Hematopoietic multipotent progenitor cell treated with erythropoietin and hydrocortisone succinate and interleukin-3 and kit ligand, for 4 days (in vitro differentiated cells): ENCODE measurements at places on chromosomes 2 and 18.
A peak's percentile ranks its signal among the peaks of the same experiment; 100 is the strongest.

GRCh38 chr2:128447538-128447995 lies 128.9 kb upstream of the HS6ST1 start:
- no peak for DNase-seq

DNA sequence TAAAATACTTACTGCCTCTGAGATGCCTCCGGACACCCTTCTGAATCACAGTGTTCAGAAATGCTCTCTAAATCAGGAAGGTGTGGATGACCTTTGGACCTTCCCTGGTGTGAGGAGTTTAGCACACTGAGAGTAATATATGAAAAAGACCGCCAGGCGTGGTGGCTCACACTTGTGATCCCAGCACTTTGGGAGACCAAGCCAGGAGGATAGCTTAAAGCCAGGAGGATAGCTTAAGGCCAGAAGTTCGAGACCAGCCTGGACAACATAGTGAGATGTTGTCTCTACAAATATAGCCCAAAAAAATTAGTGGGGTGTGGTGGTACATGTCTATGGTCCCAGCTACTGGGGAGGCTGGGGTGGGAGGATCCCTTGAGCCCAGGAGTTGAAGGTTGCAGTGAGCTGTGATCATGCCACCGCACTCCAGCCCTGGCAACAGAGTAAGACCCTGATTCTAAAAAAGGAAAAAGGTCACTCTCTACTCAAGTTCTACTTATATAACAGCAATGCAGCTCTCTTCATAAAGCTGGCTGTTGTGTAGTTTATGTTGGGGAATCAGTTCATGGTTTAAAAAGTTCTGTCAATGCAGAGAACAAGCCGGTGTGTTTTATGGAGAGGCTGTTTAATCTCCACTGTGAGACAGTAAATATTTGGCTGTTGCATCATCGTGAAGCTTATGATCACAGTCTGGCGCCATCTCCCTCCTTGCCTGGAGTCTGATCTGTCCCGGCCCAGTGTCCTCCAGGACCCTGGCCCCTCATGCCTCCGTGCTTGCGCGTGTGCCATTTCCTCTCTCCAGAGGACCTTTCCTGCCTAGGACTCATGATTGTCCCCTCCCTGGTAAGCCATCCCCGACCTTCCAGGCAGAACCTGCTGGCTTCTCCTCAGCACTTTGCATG lies 184.5 kb downstream of the FAM210A start:
- no peak for DNase-seq

GRCh38 chr2:11312770-11313471 lies 31.5 kb downstream of the ROCK2 start:
- no peak for DNase-seq

DNA sequence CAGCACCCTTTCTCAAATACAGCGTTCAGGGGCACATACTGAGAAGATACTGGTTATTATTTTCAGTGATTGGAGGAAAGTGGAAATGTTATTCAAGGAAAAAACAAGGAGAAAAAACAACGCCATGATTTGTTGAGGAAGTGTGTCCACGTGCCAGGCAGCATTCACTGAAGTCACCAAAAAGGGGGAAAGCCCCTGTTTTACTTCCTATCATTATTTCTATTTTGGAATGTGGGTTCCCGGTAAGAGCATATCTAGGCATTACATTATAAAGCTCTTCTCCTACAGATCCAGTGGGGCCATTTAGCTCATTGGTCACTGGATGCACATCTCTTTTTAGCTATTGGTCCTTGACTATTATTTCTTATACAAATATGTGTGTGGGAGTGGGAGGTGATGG lies 518.7 kb downstream of the TXNL1 start:
- DNase-seq: no peak

DNA sequence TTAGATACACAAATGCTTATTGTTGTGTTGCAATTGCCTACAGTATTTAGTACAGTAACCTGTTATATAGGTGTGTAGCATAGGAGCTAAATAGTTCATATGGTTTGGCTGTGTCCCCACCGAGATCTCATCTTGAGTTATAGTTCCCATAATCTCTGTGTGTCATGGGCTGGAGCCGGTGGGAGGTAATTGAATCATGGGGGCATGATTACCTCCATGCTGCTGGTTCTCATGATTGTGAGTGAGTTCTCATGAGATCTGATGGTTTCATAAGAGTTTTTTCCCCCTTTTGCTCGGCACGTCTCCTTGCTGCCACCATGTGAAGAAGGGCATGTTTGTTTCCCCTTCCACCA lies 190.5 kb upstream of the SESTD1 start:
- no peak for DNase-seq

GRCh38 chr18:58682429-58683069 lies 11.3 kb downstream of the MALT1 start:
- DNase-seq: peak; percentile 59
